ENCODE measurements at places on chromosomes 13 and 19. TPM values are rescaled to one million over a fixed set of nuclear protein-coding genes. Genes with fewer than 3 reads are reported as not detected.

Gene LIM2
- not detected for total RNA-seq

Gene RASAL3
- 9.7 TPM for total RNA-seq

Gene OVOL3
- not detected for total RNA-seq

Gene CDX2
- 0.17 TPM for total RNA-seq

Gene KIR3DL2
- total RNA-seq: not detected

Gene SETDB2
- total RNA-seq: 9.8 TPM

Gene F10
- total RNA-seq: 8.2 TPM

Gene SELENOV
- total RNA-seq: not detected

Gene DENND1C
- 8.0 TPM for total RNA-seq

Gene PCDH20
- 0.63 TPM for total RNA-seq

Gene DDA1
- total RNA-seq: 37.9 TPM

Gene S1PR2
- 9.5 TPM for total RNA-seq

Gene ERCC1
- total RNA-seq: 57.0 TPM

Gene PSG7
- total RNA-seq: not detected

Gene ZNF442
- 3.4 TPM for total RNA-seq

Gene ZNF224
- 32.8 TPM for total RNA-seq

Gene GJB2
- total RNA-seq: 31.0 TPM

Gene KLK14
- 0.63 TPM for total RNA-seq

Gene PGLYRP2
- 1.6 TPM for total RNA-seq

Gene KLK6
- 1.5 TPM for total RNA-seq

Gene CERS1
- 1.8 TPM for total RNA-seq

Gene GPC6
- total RNA-seq: 24.0 TPM

Gene PCP2
- total RNA-seq: 4.7 TPM

Gene CDADC1
- total RNA-seq: 9.4 TPM

Gene ZNF699
- 6.3 TPM for total RNA-seq

Gene C19orf85
- total RNA-seq: not detected

Gene APOC1
- 103 TPM for total RNA-seq

Gene FAAP24
- total RNA-seq: 1.7 TPM

Gene AP1M2
- 88.3 TPM for total RNA-seq

Data from mucosa of gallbladder (tissue), 1 donor.